Stimulated activated CD4-positive, alpha-beta T cell treated with anti-CD3 and anti-CD28 coated beads, Interleukin-4, amount 100 ng/mL, for 4 hours (primary cell): ENCODE measurements at places on chromosomes 11 and 22.
A peak's percentile ranks its signal among the peaks of the same experiment; 100 is the strongest.

DNA sequence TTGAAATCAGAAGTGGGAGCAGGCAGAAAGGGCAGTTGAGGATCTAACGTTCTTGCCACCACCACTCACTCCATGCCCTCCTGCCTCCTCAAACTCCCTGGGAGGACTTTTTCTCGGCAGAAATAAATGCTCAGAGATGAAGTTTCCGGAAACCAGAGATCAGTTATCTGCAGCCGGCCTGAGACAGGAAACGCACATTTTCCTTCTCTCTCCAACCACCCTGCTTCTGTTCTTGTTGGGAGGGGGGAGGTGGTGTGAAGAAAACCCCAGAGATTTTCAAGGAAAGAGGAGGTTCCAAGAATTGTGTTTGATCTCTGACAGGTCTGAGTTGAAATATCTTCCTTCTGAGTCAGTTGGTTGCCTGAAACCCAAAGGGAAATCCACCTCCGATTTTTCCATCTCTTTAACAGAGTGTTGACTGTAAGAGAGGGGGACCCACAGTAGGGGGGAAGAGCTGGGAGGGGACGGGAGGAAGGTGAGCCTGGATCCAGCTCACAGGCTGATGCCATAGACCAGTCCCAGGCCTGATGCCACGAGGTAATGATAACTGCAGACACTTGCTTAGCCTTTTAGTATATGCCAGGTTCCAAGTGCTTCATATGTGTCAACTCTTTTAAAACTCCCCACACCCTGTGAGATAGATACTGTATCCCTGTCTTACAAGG, 100.8 kb downstream of the TRAF6 start:
- peak; percentile 10 for DNase-seq

DNA sequence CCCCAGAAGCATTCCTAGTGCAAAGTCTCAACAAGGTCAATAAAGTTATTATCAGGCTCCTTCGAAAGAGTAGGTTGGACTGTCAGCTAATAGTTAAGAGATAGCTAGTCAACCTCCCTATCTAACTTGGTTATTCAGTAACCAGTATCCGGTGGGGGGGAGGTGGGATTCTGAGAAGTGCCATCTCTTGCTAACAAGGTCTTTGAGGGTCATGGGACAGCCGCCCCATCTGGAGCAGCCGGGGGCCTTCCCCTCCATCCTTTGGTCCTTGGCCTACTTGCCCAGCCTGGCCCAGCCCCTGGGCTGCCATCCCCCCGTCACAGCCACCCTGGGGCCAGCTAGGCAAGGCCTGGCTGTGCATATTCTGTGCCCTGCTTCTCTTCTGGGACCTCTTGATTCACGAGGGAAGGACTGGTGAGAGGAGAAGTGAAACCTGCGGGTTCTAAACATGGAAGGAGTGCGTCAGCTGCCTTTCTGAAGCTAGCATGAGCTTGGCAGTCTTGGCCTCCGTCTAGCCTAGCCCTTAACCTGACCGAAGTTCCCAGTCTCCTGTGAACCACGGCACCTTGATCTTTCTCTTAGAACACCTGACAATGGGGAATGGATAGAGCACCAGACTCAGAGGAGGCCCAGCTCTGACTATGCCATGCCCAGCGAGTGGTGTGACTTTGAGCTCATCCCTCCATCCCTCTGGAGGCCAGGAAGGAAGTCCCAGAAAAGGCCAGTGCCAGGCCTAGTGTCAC, 9.3 kb downstream of the SLC37A2 start:
- no peak for DNase-seq

- DNase-seq = no peak
These were observed 593.5 kb downstream of the TBC1D22A start for GRCh38 chr22:47355776-47356510.

DNA sequence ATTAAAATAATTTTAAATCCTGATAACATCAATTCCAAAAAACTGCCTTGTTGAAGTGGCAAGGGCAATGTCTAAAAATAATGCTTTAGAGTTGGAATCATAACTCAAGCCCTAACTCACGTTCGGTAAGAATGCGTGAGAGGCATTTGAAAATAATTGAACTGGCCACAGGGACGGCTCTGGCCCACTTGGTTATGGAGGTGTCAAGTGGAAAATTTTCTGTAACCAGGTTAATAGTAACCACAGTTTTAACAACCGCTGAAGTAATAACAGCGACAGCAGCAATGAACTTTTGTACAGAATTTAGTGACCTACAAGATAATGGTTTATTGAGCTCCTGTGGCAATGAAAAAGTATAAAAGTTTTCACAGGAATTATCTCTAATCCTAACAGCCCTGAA, 79.4 kb downstream of the ETS1 start:
- DNase-seq = no peak

DNA sequence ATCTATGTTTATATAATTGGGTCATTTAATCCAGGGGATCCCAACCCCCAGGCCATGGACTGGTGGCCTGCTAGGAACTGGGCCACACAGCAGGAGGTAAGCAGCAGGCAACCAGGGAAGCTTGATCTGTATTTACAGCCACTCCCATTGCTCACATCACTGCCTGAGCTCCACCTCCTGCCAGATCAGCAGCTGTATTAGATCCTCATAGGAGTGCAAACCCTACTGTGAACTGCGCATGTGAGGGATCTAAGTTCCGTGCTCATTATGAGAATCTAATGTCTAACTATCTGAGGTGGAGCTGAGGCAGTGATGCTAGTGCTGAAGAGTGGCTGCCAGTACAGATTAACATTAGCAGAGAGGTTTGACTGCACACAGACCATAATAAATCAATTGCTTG, 32.8 kb downstream of the MS4A2 start:
- DNase-seq = no peak

GRCh38 chr11:131895865-131896264, 525.5 kb downstream of the NTM start:
- DNase-seq = no peak
